ENCODE measurements at places on chromosomes 6 and 20.
A peak's percentile ranks its signal among the peaks of the same experiment; 100 is the strongest.

DNA sequence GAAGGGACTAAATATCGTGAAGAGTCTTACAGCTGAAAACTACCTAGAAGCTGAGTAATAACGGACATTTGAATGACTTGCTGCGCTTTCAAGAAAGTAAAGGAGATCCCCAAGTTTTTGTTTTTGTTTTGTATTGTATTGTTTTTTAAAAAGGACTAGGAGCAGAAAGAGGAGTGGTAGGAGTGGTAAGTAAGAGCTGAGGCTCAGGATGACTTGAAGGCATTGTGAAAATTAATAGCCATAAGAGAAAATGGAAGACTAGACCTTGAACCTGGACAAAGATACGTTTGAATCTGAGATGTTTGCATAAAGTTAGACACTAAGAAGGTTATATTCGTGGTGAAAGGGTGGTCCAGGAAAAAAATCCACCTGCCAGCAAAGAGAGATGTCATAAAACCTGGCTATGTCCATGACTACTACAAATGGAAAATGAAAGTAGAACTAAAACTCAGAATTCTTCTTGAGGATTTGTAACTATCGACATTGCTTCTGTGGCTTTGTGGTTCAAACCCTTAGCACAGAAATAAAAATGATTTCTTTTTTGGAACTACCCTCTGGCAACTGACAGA, 824.8 kb upstream of the FLRT3 start:
- DNase-seq, result no peak

- DNase-seq, result no peak
Observed at GRCh38 chr6:42790549-42791181, 8.8 kb downstream of the BICRAL start.

DNA sequence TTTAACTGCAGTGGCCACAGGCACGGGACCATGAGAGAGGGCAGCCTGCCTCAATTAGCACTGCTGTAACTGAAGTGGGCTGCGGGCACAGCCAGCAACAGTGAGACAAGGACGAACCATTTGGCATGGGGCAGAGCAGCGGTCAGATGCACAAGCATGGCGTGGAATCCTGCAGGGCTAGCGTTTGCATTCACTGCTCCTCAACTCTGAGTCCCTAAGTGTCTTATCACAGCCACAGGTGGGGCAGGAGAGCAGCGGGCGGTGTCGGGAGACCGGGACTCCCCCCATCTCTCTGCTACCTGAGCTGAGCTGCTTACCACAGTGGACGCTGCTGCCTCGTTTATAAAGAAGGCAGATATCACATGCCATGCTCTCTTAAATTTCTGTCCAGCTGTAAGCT, 31.3 kb upstream of the PDE10A start:
- DNase-seq, result no peak

DNA sequence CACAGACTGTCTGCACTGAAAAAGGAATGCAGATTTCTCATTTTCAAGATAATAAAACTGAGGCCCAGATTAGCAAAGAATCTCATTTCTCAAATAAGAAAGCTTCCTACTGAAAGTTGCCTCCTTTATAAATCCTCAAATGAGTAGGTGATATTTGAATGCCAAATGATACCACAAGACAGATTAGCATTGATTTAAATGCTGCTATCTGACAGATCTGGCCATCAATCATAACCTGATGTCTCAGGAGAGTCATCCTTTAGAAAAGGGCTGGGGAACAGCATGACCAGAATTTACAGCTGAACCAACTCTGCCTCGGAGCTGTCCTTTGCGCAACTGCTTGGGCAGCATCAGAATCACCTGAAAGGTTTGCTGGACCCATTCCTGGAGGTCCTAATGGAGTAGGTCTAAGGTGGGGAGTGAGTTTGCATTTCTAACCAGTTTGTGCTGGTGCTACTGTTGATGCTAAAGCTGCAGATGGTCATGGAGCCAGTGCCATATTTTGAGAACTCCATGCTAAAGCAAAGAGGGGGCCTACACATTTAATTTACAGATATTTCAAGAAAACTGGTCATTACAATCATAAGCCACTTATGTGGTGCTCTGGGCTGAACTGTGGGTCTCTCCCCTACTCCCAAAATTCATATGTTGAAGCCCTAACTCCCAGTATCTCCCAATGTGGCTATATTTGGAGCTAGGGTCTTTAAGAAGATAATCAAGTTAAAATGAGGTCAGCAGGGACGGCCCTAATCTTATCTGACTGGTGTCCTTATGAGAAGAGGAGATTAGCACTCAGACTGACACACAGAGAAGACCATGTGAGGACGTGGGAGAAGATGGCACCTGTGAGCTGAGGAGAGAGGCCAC, 295.5 kb upstream of the JARID2 start:
- no peak for DNase-seq

DNA sequence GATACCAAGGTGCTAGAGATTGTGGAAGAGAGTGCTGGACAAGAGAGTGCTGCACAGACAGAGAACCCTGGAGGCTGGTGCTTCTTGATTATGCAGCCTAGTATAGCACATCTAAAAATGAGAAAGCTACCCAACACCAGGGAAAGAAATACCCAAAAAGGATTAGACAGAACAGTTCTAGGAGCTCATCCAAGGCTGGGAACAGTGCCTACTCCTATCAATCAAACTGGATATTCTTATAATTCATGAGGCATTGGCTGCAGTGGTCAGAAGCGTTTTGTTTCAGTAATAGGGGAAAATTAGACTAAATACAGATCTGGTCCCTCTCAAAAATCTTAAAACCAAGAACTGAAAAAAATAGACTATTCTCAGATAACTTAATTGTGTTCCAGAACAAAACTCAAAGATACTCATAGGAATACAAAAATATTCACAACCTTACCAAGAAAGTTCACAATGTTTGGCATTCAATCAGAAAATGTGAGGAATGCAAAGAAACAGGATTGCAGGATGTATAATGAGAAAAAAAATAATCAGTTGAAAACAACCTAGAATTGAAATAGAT, 222.9 kb downstream of the EPHA7 start:
- no peak for DNase-seq

DNA sequence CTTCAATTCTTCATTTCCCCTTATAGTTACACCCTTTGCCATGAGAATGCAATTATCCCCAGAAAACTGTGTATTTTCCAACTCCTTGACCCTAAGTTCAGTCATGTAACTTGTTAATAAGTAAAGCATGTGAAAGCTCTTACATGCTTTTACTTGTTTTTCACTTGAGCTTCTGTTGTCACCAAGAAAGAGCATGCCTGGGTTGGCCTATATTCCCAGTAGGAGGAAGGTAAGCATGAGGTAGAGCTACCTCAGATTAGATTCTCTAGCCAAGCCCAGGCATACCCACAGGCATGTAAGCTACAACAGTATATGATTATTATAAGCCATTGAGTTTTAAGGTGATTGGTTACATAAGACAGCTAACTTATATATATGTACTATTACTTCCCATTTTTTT, 101.7 kb upstream of the SMLR1 start:
- DNase-seq, result no peak

DNA sequence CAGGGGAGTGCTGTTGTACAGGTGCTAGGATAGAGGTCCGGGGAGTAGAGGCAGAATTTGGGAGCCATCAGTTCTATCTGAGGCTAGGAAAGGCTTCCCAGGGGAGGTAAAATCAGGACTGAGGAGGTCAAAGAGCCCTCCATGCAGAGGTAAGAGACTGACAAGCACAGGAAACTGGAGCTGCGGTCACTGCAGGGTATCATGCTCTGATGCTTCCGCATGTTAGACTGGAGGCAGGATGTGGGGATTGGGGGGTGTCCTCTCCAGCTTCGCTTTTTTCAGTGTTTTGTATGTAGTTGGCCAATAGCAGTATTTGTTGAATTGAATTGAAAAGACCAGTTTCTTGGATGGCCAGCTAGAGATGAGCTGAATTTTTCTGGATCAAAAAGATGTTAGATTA, 87.8 kb downstream of the SLC22A3 start:
- DNase-seq, result no peak

DNA sequence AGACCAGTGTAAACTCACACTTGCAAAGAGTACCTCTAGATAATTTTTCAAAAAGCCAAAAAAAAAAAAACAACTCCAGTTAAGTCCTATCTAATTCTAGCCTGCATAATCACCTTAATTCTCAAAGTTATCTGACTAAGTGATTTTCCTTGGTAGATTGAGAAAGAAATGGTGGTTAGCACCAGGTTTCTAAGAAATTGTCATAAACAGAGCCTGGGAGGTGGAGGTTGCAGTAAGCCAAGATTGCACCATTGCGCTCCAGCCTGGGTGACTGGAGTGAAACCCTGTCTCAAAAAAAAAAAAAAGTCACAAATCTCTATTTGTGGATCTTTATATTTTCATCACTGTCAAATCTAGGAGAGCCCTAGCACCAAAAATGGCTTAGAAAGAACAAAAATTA, 8.9 kb downstream of the FBXO5 start:
- DNase-seq, result no peak

GRCh38 chr6:26251354-26252076, 113.5 kb upstream of the BTN3A2 start:
- DNase-seq, result peak; percentile 35

DNA sequence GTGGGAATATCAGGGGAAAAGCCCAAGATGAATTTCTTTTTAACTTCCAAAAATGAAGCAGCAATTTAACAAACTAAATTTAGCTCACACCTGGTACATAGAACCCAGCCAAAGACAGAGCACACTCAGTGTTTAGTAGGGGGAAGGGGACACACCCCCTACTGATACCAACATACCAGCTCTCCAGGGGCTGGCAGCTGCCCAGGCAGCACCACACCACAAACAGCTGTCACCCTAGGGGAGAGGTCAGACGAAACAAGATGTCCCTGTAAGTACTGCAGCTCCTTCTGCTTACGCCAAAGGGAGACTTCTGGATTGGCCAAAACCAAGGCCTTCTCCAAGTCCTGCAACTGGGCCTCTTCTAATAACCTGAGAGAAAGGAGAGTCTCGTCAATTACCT, 26.0 kb downstream of the MDN1 start:
- DNase-seq, result no peak

All from T-helper 9 cell (primary cell).